ENCODE measurements at places on chromosomes 4 and X.

- no peak for DNase-seq
These were observed 83.2 kb downstream of the FUNDC1 start for GRCh38 chrX:44459501-44459900.

DNA sequence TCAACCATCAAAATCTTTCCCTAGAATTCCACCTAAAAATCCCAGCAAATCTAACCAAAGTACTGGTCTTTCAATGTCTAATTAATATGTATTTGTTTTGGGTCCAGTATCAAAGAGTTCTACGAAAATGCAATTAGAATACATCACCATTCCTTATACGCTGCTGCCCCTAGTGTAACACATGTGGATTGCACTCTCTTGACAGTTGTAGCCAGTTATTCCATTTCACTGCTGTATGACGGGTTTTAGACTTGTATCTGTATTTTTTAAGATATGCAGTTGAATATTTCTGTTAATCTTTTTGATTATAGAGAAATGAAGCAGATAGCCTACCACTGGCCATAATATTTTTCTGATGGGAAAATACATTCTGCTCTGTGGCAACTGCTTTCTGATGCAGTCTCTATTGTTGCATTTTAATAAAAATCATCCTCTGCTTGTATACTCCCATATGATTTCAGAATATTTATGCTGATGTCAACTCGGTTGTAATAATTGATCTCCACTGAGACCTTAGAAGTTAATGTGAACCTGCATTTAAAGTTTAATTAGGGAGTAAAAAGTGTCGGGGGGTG lies 17.1 kb upstream of the PAGE2B start:
- DNase-seq, result no peak

DNA sequence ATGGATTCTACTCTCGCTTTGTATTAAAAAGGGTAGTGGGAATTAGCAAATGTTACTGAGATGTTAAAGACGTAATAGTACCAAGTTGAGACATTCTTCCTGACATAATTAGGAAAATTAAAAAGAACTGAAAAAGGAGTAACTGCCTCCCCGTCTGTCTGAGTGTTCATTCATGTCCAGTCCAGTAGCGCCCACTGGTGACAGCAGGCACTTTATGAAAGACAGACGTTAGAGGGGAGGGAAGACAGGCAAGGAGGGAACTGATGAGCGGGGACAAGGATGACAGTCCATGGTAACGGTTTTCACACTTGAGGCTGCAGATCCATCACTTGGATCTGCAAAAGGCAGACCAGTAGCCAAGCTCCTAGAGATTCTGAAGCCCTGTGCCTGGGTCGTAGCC lies 326.7 kb downstream of the STK32B start:
- no peak for DNase-seq

DNA sequence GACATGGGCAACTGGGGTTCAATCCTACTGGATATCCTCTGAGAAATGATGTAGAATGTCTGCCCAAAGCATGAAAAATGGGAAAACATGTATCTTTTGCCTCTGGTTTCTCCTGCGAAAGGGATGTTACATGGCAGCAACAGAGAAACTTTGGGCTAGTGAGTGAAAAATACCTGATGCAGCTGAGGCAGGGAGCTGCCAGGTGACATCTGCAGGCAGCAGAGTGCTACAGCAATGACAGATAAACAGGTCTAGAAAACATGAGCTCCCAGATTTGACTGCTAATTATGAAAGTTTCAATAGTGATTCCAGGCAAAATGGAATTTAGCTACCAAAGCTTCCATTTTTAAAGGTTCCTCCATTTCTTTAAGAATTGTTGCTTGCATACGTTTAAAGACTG lies 4.8 kb upstream of the CXCL1 start:
- no peak for DNase-seq

GRCh38 chr4:182189103-182189878 lies 53.9 kb upstream of the TENM3 start:
- no peak for DNase-seq

GRCh38 chr4:7342223-7343080 lies 92.3 kb downstream of the PSAPL1 start:
- no peak for DNase-seq

DNA sequence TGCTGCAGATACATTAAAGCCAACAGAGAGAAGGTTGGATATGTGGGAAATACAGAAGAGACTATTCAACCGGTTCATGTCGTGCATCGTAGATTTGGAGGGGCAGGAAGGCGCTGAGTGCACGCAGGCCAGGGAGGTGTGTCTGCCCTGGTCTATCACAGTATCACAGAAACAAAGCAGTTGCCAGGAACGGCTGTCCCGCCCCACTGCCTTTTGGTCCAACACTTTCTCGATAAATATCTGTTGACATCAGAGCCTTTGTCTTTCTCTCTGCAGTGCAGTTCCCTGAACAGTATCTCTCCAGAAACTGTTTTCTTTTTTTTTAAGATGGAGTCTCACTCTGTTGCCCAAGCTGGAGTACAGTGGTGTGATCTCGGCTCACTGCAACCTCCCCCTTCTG lies 151.1 kb upstream of the BCOR start:
- no peak for DNase-seq

DNA sequence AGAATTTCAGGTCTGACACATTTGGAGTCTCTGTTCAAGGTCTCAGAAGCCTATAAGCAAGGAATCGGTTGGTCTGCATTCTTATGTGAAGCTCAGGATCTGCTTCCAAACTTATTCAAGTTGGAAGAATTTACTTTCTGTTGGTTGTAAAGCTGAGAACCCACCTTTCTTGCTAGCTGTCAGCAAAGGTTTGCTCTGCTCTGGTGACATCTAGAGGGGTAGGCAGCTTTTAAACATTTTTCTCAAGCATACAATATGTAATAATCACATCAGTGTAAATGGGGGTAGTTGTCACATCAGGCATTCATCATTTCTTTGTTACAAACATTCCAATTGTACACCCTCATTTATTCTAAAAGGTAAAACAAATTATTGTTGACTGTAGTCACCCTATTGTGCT lies 935.2 kb downstream of the TRAM1L1 start:
- no peak for DNase-seq
